NCI-H345 (cell line): ENCODE measurements at places on chromosomes 5 and 9.

DNA sequence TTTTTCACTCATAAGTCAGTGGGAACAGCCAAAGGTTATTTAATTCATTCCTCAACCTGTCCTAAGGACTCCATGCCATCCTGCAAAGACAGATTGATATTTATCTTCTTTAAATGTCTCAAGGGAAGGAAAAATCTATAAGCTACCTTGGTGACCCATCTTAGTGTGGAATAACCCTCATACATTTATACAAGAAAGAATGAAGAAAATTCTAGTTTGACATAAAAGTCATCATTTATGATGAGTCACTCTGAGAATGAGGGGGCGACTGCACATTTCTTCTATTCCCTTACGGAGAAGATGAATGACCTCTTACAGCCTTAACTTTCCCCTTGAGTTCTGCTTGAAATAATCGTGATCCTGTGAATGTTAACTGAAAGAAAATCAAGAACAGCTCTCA, 26.8 kb upstream of the NUDT12 start:
- no peak for DNase-seq

- DNase-seq: no peak
Observed at GRCh38 chr9:92564982-92565381, 29.2 kb upstream of the ECM2 start.

GRCh38 chr5:62395210-62395950, 8.3 kb downstream of the DIMT1 start:
- no peak for DNase-seq

DNA sequence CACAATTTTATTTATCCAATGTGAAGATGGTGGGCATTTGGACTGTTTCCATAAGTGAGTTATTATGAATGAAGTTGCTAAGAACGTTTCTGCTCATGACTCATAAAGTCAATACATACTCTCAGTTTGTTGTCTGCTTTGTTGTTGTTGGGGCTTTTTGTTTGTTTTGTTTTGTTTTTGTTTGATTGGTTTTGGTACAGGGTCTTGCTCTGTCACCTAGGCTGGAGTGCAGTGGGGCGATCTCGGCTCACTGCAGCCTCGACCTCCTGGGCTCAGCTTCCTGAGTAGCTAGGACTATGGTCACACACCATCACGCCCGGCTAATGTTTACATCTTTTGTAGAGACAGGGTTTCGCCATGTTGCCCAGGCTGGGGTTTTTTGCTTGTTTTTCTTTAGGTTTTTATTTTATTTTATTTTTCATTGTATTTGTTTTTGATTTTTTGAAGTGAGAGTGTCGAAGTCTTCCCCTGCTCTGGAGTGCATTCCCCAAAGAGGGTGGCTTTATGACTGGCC, 18.0 kb downstream of the TRIM7 start:
- DNase-seq: no peak

DNA sequence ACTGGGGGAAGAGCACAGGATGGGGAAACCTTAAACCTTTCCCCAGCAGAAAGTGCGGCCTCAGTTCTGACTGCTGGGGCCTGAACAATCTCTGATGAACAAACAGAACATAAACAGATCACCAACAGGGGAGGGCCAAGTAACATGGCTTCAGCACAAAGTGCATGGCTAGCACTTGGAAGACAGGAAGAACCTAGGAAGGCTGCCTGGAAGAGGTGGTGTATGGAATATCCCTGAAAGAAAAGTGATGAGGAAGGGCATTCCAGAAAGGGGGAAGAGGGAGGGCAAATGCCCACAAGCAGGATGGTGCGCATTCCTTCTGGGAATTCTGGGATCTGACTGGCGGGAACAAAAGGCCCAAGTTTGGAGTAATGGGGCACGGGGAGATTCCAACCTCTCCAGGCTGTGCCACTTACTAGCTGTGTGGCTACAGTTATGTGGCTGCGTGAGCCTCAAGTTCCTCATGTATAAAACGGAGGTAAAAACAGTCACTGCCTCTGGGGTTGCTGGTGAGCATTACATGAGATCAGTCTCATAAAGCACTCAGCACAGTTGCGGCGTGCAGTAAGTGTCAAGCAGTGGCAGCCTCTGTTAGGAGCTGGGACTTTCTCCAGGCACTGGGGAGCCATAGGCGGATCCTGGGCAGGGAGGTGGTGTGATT, 1.6 kb downstream of the PDGFRB start:
- DNase-seq: no peak

DNA sequence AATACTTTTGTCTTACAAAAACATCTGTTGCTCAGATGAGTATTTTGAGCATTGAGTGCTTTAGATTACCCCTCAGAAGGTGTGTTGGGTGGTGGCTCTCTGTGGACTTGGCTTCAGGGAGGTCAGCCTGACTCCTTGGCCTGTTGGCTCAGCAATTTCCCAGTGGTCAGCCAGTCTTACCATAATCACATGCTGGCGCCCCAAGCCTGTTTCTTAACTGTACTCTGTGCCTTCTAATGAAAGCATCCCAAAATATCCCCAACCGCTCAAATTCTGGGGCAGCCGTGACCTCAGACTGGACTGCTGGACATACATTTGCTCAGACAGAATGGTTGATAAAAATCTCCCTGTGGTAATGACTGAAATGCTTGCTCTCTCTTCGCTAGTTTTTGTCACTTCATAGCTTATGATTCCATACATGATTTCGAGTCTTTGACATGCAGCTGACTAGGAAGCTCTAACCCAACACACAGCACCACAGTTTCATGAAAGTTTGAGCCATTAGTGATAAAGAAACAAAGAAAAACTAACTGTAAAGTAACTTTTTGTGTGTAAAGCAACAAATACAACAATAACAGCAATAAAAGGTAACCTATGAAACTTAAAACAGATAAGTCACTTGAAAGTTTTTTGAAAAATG, 562.2 kb upstream of the MEF2C start:
- no peak for DNase-seq
